ENCODE measurements at places on chromosomes 12 and 14. TPM values are rescaled to one million over a fixed set of nuclear protein-coding genes. Genes with fewer than 3 reads are reported as not detected.

GRCh38 chr14:101948666-101949216 lies 15.6 kb upstream of the DYNC1H1 start:
- DNase-seq = no peak

DNA sequence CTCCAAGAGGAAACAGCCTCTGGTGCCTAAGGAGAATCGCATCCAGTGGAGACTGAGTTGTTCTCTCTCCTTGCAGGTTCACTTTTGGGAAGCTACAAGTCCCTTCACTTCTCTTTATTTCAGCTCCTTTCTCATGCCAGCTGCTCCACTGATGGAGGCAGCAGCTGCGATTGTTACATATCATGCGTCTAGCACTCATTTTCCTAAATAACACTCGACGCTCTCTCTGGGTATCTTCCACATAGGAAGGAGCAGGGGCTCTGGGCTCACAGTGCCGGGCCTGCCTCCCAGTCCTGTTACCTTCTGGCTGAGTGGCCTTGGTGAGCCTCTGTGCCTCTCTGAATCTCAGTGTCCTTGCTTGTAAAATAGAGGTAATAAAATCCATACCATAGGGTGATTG lies 162.6 kb upstream of the HIF1A start:
- no peak for DNase-seq

DNA sequence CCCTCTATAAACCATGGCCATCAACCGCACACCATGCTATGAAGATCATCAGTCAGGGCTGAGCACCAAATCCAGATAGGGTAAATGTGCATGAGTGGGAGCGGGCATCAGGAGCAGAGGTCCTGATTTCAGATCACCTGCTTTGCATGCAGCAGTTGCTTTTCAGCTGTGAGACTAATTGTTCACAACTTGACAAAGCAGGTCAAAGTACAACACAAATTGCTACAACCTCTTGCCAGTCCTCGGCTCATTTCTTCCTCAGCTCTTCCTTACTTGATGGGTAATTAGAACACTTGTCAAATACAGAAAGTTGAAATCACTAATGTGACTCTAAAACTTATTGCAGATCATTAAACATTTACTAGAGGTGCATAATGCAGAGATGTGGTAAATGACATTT lies 171.6 kb downstream of the PPM1H start:
- no peak for DNase-seq

GRCh38 chr14:23104591-23105347 lies at the start of gene CIROP:
TSS of gene CIROP (minus strand) at chr14:23104989. CDS start at chr14:23104920, 69 bp downstream.
- no peak for DNase-seq

DNA sequence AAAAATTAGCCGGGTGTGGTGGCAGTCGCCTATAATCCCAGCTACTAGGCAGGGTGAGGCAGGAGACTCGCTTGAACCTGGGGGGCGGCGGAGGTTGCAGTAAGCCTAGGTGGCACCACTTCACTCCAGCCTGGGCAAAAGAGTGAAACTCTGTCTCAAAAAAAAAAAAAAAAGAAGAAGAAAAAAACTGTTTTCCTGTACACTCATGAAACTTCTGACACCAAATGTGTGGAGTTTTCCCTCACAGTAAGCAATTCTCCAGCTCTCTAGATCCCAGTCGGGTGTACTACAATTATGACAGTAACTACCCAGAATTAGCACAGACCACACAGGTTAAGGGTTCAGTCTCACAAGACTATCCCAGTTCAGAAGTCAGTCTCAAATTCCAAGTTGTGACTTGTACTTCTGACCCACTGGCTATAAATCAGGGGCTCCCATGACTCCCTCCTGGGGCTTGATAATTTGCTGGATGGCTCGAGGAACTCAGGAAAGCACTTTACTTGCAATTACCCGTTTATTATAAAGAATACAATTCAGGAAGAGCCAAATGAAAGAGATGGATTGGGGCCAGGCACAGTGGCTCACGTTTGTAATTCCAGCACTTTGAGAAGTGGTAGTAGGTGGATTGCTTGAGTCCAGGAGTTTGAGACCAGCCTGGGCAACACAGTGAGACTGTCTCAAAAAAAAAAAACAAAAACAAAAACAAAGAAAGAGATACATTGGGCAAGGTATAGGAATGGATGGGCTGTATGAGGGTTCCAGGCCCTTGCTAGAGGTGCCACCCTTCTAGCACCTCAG lies 12.4 kb upstream of the ARF6 start:
- peak; percentile 38 for DNase-seq

GRCh38 chr12:124769881-124770512 lies 93.7 kb downstream of the SCARB1 start:
- DNase-seq = no peak

DNA sequence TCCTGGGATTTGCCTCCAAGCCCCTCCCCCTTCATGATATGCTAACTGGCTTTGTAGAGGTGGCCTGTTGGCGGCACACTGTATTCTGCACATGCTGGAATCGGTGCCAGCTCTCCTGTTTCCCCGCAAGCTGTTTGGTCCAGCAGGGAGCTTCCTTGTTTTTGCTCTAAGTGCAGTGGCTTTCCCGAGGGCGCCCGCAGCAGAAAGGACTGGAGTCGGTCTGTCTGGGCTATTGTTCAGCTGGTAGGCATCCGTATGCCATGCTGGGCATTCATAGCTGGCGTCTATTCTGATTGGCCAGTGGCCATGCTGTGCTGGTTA lies 88.9 kb upstream of the MED13L start:
- DNase-seq = no peak

DNA sequence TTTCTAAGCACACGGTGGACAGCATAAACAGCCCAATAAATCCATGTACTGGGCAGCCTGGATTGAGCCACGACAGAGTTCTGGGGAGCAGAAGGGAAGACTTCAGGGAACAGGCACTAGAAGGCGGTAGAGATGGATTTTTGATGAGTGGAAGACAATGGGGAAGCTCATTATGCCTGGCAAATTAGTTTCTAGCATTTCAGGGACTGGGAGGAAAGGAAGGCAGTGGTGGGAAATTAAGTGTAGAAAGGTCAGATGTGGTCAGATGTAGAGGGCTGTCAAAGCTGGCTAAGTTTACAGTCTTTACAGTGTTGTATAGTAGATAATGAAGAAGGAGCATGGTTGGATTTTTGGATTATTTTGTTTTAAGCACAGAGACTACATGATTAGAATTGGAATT lies 9.2 kb downstream of the EGLN3 start:
- DNase-seq = no peak

DNA sequence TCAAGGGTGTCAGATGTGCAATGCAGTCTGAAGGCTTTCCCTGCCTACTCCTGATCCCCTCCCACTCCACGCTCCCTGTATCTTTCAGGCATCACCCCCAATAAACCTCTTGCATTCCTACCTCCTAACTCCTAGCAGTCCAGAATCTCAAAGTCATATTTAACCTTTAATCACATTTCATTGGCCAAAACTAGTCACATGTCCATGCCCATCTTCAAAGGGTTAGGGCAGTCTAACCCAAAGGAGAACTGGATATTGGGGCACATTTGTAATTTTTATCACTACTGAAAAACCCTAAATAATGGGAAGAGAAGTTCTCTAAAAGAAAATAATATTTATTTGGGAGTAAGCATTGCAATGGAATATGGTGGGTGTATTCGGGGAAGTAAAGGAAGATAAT lies 5.4 kb upstream of the C12orf75 start:
- no peak for DNase-seq

IL23A gene
- total RNA-seq = under 0.01 TPM

STAB2 gene
- total RNA-seq = 5.7 TPM

All from lung microvascular endothelial cell (primary cell).